Sigmoid colon (tissue), 7 donors: ENCODE measurements at places on chromosomes 12 and 14. TPM values are rescaled to one million over a fixed set of nuclear protein-coding genes. Genes with fewer than 3 reads are reported as not detected.

Gene HOXC13
- not detected for total RNA-seq

Gene TSPAN19
- not detected for total RNA-seq

Gene RDH12
- not detected for total RNA-seq

Gene IL23A
- total RNA-seq: not detected

Gene PPP4R3A
- 76.2 TPM for total RNA-seq

Gene SLC38A2
- total RNA-seq: 269 TPM

DNA sequence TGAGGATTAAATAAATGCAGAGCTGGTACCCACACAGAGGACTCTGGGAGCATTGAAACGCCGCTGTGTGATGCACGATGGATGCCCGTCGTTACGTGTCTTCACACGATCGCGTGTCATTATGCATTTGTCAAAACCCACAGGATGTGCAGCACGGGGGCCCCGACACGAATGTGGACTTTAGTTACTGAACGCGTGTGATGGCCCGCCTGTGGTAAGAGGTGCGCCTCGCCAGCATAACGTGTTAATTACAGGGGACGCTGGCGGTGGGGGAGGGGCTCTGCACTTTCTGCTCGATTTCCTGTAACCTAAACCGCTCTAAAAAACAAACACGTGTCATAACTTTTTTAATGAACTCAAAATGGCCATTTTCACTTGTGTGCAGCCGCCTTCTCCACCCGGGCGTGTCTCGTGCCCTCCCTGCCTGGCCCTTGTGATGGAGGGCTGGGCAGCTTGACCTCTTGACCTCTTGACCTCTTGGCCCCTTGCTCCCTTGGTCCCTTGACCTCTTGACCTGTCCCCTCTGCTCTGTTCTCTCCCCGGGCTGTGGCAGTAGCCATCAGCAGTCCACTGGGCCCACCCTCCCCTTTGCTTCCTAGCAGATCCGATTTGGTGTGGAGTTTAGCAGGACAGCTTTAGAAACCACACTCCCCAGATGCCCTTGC is 33.7 kb upstream of the GALNT9 start:
- no peaks in the 10 kb centered on the region for H3K27me3 ChIP-seq
- no peak overlapping the region for H3K27ac ChIP-seq
- no peaks in the 10 kb centered on the region for H3K4me1 ChIP-seq
- no peak overlapping the region for H3K4me3 ChIP-seq
- peak; percentile 56 for DNase-seq

DNA sequence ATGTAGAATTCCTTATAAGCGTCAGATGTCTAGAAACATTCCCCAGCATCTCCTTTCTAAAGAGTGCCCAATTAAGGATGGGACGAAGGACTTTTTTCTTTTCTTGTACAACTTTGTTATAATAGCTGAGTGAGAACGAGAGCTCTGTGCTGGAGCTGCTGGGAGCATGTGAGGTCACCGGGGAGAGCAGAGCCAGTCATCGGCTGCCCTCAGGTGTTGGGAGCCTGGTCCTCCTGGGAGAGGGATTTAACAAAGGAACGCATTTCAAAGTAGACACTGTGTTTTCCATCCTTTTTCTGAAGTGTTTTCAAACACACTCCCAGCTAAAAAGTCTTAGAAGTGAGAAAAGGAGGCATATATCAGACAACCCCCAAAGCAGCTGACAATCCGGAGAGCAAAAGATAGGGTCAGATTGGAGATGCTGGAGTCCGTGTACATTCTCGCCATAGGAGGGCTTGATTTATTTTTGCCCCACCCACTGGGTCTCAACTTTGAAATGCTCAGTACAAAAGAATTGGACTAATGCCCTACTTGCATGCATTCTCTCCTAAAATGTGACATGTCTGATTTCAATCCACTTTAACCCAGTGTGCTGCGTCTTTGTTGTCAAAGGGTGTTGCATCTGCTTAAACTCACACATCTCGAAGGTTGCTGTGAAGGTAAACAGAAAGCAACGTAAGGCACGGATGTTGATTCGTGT is 50.8 kb upstream of the PIWIL1 start:
- no peak for DNase-seq
- no peak overlapping the region for H3K4me3 ChIP-seq
- H3K27ac ChIP-seq: no peak overlapping the region
- no peaks in the 10 kb centered on the region for H3K36me3 ChIP-seq

DNA sequence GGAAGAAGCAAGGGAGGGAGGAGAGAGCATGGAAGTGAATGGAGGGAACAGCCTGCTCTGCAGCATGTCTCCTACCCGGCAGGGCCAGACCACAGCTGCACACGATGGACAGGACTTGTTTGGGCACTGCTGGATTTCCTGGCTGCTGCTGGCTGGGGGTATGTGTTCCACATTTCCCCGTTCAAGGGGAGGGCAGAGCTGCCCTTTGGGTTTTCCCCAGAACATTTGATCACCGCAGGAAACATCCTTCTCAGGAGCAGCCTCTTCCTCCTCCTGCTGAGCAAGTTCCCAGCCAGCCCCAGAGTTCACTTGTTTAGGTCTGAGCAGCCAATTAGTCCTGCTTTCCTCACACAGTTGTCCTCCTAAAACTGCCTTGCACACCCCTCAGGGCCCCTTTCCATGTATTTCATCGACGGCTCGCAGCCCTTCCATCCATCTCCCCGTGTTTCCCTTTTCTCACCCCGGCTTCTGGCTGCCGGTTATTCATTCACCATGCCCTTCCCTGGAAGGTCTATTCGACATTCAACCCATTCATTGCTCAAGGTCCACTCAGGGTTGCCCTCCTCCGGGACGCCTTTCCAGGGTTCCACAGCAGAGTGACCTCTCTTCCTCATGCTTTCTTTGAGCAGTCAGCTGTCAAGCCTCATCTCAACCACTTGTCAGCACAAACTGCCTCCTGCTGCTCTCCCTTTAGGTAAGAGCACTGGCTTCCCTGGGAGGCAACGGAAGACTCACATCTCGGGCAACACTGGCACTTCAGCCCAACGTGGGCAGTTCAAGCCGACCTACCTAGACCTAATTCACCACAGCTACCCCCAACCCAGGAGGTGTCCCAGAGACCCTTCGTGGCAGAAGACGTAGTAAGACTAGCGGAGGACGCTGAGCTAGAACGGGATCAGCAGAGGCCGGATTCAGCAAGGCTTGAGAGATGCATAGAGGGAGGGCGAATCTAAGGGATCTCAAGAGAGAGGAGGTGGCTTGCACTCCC is 20.1 kb upstream of the ANO2 start:
- H3K27ac ChIP-seq: no peak overlapping the region
- no peaks in the 10 kb centered on the region for H3K27me3 ChIP-seq
- no peak overlapping the region for H3K4me3 ChIP-seq
- H3K36me3 ChIP-seq: no peaks in the 10 kb centered on the region
- DNase-seq: no peak
- H3K4me1 ChIP-seq: no peaks in the 10 kb centered on the region

DNA sequence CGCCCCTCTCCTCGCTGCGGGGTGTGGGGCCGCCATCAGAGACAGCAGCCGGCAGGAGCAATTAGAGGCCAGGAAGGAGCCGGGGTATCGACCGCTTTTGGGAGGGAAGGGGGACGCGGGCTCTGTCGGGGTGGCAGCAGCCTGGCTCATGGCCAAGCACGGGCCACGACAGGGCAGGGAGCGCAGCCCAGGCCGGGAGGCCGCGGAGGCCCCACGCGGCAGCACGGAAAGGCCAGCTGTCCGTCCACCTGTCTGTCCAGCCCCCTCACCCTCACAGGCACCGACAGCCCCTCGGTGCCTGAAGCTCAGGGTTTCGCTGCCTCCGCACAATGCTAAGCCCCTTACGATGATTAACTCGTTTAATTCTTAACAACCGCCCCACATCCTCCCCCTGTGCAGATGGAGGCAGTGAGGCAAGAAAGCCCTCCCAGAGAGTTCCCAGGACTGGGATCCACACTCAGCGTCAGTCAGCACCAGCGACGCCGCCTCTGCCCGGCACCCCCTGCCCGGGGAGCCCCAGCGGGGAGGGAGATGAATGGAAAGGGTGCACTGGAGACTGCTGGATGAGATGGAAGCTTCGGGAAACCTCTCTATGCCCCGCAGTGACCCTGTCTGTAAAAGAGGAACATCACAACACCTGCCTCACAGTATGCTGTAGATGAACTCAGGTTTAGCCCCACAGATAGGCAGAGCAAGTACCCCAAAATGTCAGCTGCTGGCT is 23.7 kb downstream of the NCOR2 start:
- peak overlapping the region; percentile 21 for H3K4me3 ChIP-seq
- no peaks in the 10 kb centered on the region for H3K36me3 ChIP-seq
- H3K4me1 ChIP-seq: peaks cover 70% of the 10 kb centered on the region
- no peaks in the 10 kb centered on the region for H3K27me3 ChIP-seq
